Subcutaneous preadipocyte (primary cell): ENCODE measurements at places on chromosomes 7 and 10. TPM values are rescaled to one million over a fixed set of nuclear protein-coding genes. Genes with fewer than 3 reads are reported as not detected.

The HOGA1 gene
- 2.5 and 2.6 TPM in 2 replicates for total RNA-seq

The CCDC3 gene
- not detected in 2 replicates for total RNA-seq

The SORCS3 gene
- total RNA-seq: under 0.01 TPM in 2 replicates

The PTPRZ1 gene
- total RNA-seq: 0.20 TPM in 1 of 2 replicates, not detected in the other

The IDI2 gene
- under 0.01 TPM in 1 of 2 replicates, not detected in the other for total RNA-seq

The ANKRD2 gene
- total RNA-seq: 1.8 and 2.9 TPM in 2 replicates

The DENND2A gene
- 8.1 and 15.6 TPM in 2 replicates for total RNA-seq

The ZNF488 gene
- total RNA-seq: under 0.01 TPM in 2 replicates

The SPDYE11 gene
- not detected in 2 replicates for total RNA-seq

The OR2A12 gene
- total RNA-seq: not detected in 2 replicates

The FGFR2 gene
- total RNA-seq: under 0.01 TPM in 1 of 2 replicates, not detected in the other

The SH2B2 gene
- 2.0 and 2.9 TPM in 2 replicates for total RNA-seq

The GBX1 gene
- total RNA-seq: not detected in 2 replicates

The USP6NL gene
- 8.1 and 10.2 TPM in 2 replicates for total RNA-seq

The SP8 gene
- total RNA-seq: not detected in 2 replicates

The LIPF gene
- total RNA-seq: not detected in 2 replicates
